ENCODE measurements at places on chromosomes 5 and 9.

DNA sequence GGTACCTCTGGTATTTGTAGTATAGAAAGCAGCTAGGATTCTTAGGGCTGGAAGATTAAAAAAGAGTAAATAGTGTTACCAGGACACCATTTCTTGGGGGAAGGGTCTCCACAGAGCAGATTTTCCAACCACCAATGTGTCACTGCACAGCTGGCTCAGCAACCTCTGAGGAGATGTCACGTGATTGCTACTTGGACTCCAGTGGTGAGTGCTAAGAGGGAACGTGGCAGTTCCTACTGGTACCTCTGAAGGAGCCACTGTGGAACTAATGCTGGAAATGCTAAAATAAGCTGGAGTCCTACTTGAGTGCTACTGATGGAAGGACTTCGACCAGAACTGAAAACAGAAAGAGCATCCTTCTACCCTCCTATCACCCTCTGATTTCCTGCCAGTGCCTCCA is 36.1 kb upstream of the SPDL1 start:
- no peak for DNase-seq

- DNase-seq, result peak; percentile 10
These were observed 5.7 kb downstream of the NIPBL start for GRCh38 chr5:36882250-36882649.

- DNase-seq, result no peak
These were observed 30.6 kb downstream of the GFRA3 start for GRCh38 chr5:138243794-138244193.

GRCh38 chr5:126438267-126438666 is 15.1 kb downstream of the GRAMD2B start:
- DNase-seq, result no peak

GRCh38 chr5:132458226-132458560 is 32.4 kb downstream of the IRF1 start:
- DNase-seq, result no peak

GRCh38 chr9:124251204-124251603 is 6.5 kb upstream of the NEK6 start:
- DNase-seq, result no peak

GRCh38 chr5:154758493-154758892 is 3.3 kb downstream of the LARP1 start:
- DNase-seq, result no peak

DNA sequence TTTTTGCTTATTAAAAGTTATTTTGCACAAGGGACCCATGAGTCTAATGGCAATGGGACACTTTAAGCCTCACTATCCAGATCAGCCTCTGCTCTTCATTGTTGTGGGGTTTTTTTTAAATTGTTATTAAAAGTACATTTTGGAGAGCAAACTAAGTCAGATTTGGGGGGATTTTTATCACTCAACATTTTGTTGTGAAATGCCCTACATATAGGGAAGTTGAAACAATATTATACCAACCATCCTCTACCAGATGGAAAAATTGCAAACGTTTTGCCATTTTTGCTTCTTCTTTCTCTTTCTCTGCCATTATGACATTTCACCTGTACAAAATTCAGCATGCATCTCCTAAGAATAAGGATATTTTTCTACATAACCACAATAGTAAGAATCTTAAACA is 75.3 kb downstream of the SLC1A3 start:
- no peak for DNase-seq

DNA sequence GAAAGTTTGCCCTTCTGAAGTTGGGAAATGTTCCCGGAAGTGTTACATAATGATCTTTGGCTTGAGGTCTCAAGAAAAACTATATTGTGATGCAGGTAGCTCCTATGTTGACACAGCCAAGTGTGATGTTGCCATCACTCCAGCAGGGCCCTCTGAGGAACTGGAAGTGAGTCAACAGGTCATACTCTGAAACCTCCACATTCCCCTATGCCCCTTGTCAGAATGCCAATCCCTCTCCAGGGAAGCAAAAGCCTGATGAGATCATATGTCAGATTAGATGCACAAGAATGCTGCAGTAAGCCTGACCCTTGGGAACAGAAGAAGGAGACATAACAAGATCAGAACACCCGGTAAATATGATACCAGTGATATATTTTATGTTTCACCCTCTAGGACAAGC is 66.8 kb upstream of the ITGA2 start:
- DNase-seq, result no peak

DNA sequence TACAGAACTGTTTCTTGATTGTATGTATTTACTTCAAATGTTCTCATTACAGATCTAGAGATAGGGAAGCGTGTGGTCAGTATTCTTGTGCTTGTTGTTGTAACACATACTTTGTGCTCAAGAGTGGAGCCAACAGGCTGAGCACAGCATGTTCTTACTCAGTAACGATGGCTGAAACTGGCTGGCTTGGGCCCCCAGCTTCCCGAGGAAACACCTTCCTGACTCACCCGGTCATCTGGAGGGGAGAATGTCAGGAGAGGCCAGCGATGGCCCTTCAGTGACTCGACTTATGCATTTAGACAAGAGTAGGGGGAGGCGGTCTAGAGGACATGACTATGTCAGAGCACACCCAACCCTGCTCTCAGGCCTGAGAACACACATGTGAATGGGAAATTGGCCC is 25.6 kb downstream of the ZNF474 start:
- no peak for DNase-seq

- DNase-seq, result no peak
These were observed 64.3 kb upstream of the C6 start for GRCh38 chr5:41277476-41278245.

GRCh38 chr9:110575169-110575568 is 4.4 kb downstream of the SVEP1 start:
- DNase-seq, result no peak

GRCh38 chr5:170782438-170782837 is 1.1 kb upstream of the GABRP start:
- DNase-seq, result no peak

GRCh38 chr9:138013273-138013672 is 135.7 kb downstream of the CACNA1B start:
- no peak for DNase-seq

- no peak for DNase-seq
These were observed 671.1 kb downstream of the TAF11L14 start for GRCh38 chr5:18305288-18305924.

GRCh38 chr9:110950041-110950645 is 88.1 kb downstream of the LPAR1 start:
- no peak for DNase-seq

DNA sequence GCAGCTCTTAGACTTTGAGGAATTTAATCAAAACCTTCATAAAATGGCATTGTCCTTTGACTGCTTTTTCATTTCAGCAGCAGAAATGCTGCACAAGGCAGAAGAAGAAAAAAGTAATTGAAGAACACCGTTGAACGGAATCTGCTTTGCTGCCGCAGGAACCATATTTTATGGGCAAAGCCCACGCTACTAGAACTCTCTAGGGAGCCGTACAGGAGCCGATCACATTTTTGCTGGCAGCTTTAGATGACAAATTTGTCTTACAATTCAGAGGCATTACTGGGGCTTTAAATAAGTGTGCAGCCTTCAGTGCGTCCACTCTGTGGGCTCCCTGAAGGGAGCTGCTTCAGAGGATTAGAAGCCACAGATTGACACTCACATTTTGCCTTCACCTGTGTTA is 5.4 kb downstream of the CFAP90 start:
- DNase-seq, result no peak

DNA sequence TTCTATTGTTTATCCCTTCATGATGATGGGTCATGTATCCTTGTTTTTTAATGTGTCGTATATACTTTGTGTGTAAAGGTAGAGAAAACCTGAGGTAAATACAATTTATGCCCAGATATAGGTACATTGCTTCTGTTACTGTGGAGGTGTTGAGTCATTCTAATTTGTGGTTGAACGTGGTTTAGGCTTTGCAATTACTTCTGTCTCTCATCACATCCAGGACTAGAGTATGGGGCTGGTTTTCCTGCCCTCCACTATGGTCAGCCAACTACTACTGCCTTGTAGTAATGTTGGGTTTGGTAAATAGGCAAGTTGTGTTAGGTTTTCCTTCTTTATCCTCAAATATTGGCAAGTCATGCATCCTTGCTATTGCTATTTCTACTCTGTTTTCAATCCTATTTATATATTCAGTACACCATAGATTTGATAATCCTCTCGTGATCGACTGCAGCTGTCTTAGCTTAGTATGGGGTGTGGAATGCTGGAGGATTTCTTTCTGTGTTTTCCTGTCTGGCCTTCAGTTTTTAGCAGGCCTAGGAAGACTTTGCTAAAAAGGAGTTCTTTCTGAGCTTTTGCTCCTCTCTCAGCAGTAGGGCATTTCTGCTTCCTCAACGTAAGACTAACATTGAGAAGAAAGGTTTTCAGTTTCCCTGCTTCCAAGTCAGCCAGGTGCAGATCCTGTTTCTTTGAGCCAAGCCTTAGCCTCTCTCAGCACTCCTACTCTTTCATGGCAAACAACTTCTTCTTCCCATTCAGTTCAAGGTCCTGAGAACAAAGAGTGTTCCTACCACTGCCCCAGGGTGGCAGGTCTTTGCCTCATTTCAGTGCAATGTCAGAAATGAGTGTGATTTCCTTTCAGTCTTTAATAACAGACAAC is 844.4 kb upstream of the CDH18 start:
- DNase-seq, result no peak

GRCh38 chr9:115924669-115924987 is 229.0 kb upstream of the PAPPA start:
- no peak for DNase-seq

DNA sequence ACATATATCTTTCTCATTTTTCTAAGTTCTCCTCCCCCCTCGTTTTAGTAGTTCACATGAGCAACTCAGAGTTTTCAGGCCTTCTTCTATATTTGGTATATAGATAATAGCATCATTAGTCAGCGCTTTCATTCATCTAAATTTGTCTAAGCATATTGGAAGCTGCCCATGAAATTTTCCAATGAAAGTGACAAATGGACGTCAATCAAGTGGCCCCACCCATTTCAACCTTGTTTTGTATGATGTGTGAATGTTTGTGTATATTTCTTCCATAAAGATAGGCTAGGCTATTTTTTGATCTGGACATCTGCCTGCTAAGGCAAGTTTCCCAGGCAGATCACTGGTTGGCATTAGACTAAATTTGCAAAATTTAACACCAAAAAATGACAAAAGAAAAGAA is 104.0 kb upstream of the SSBP2 start:
- DNase-seq, result no peak

- no peak for DNase-seq
These were observed 31.9 kb upstream of the TBC1D2 start for GRCh38 chr9:98287384-98287783.

- no peak for DNase-seq
These were observed 546.1 kb downstream of the NR2F1-AS1 start for GRCh38 chr5:93034621-93035590.

GRCh38 chr5:73947906-73948640 is 322.1 kb downstream of the ARHGEF28 start:
- no peak for DNase-seq

- no peak for DNase-seq
These were observed 302.1 kb upstream of the IRX4 start for GRCh38 chr5:2184563-2185540.

- DNase-seq, result no peak
These were observed 39.5 kb downstream of the MEGF10 start for GRCh38 chr5:127330116-127330515.

GRCh38 chr9:10701906-10702305 is 89.1 kb upstream of the PTPRD start:
- DNase-seq, result no peak

DNA sequence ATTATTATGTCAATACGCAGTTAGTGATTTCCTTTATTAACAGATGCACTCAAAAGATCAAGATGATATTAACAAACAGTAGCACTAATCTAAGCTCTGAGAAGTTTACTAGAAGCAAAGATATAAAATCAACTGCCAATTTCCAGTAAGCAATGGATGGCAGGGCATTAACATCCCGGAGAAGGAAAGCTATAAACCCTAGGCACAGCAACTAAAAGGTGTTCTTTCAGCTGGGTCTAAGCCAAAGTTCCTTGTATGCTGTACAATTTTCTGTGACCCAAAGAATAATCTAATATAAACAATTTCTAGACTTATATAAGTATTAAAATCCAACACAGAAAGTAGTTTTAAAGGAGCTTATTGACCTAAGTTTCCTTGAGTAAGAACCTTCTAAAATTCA is 39.4 kb downstream of the PJA2 start:
- DNase-seq, result no peak

- DNase-seq, result no peak
These were observed 95.8 kb downstream of the ANKRD18B start for GRCh38 chr9:33619666-33620404.

- peak; percentile 57 for DNase-seq
These were observed 1.1 kb downstream of the LARP1 start for GRCh38 chr5:154756009-154756867.

GRCh38 chr5:102211165-102211564 is 84.9 kb downstream of the SLCO4C1 start:
- DNase-seq, result peak; percentile 2

DNA sequence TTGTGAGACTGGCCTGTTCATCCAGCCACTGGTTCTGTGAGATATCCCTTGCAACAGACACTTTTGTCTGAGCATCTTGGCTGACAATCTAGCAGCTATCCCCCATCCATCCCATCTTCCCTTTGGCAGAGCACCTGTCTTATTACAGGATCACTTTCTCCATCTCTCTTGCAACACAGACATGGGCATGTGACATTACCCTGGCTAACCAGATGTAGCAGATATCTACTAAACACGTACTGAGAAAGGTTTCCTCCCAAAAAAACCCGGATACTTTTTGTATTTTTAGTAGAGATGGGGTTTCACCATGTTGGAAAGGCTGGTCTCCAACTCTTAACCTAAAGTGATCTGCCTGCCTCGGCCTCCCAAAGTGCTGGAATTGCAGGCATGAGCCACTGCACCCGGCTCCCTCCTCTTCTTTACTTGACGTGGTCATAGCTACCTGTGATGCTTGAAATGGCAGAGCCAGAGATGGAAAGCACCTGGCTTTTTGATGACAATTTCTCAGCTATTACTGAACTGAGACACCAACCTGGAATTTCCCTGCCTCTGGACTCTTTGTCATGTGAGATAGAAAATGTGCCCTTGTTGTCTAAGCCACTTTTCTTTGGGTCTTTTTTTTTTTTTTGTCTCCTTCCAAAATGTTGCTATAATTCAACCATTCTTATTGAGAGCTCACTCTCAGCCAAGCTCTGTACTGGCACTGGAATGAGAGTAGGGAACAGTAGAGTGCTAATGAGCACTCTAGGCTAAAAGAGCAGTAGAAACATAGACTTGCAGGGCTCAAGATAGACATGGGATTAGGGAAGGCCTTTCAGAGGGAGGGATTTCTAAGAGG is 32.6 kb downstream of the FNBP1 start:
- peak; percentile 89 for DNase-seq

- DNase-seq, result no peak
These were observed 364 bp upstream of the SFXN1 start for GRCh38 chr5:175478008-175478383.

Data from CD4-positive, alpha-beta T cell treated with Interleukin-17A for 1 hour (primary cell).